ENCODE measurements at places on chromosomes 7 and 10.

DNA sequence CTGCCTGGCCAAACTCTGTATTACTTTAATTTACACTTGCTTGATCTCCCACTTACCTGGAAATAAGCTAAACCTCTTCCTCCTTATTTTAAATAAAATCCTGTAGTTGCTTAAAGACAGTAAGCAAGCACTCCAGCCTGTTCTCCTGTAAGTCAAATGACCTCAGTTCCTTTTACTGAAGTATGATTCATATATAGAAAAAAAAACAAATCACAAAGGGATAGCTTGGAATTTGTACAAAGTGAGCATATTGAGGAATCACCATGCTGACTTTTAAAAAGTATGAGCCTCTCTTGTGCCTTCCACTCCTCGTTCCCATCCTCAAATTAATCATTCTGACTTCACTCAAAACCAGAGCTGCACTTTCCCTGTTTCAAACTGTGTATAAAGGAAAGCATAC is 52.0 kb downstream of the C10orf90 start:
- DNase-seq = no peak

GRCh38 chr10:34766266-34766600 is 48.9 kb downstream of the PARD3 start:
- DNase-seq = no peak

GRCh38 chr7:133023370-133024071 is 58.4 kb downstream of the CHCHD3 start:
- DNase-seq = no peak

- no peak for DNase-seq
Observed at GRCh38 chr10:14707481-14707880, 67.2 kb downstream of the FAM107B start.
